ENCODE measurements at places on chromosomes 3 and 15.

DNA sequence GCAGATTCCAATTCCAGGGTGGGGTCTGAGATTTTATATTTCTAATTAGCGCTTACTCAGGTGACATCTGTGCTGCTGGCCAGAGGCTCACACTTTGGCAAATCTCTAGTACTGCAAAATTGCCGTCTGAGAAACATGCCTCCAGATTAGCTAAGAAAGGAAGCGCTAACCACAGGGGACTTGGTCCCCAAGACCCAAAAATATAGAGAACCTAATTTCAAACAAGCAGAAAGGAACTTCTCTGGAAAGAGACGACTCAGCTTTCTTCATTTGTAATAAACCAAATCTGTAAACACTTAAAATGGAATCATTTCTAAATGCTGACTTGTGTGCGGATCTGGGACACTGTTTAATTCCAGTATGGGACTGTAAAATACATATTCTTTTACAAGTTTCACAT is 55.7 kb downstream of the B3GNT5 start:
- no peak for DNase-seq

DNA sequence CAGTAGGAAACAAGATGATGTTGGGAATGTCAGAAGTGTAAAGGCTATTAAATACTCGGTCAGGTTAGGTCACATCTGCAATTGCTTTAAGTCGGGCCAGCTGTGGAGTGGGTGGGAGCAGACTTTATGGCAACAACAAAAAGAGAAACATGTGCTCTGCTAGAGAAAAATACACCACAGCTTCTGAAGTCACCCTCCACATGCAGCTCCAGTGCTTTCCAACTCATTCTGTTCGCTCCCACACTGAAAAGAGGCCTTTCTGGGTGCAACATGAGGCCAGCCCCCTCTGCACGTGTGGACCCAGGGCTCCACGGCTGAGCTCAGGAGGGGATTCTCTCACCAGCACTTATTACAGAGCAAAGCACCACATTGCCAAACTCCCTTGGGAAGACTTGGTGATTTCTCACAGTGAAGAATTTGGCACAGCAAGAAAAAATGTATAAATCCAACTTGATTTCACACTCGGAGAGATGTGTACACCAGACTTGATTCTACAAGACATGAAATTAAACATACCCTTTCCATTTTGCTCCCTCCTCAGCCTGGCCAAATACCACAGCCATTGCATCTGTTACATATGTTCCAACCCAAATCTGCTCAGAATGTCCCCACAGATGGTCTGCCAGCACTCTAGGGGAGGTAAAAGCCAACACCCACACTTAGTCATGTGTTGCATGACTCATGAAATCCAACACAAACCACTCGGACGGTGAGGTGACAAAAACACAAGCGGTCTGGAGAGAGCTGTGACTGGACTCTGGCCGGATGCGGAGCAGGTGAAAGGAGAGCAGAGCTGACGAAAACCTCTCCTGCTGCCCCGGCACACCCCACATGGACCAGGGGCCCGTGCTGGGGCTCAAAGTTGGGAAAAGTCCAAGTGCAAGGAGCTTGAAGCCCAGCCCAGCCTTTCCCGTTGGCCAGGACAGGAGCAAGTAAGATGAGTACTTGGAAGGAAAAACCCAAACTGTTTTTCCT is 74.6 kb downstream of the ITGB5 start:
- no peak for DNase-seq

DNA sequence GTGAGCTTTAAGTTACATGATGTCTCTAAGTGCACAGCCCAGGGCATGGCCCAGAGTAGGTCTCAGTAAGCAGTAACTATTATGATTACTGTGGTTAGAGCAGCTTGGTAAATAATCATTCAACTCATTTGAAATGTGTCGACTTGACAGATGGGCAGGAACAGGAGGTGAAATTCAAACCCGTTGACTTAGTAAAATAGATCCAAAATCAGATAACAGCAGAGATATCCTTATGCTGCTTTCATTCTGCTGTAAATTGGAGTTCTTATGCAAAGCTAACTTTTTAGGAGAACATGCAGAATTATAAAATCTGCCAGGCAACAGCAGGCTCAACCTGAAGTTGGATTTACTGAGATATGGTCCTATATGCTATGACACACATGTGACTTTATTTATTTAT is 118.7 kb upstream of the KLHL25 start:
- DNase-seq: no peak

GRCh38 chr3:176839901-176840300 is 357.4 kb downstream of the TBL1XR1 start:
- DNase-seq: no peak

DNA sequence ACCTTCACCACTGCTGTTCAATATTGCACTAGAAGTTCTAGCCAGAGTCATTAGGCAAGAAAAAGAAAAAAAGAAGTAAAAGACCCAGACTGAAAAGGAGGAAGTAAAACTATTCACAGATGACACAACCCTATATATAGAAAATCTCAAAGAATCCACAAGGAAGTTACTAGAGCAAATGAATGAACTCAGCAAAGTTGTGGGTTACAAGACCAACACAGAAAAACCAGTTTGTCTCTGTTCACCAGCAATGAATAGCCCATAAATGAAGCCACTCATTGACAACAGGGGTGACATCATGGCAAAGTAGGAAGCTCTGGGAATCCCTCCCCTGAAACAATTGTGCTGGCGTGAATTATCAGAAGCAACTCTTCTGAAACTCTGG is 4.6 kb downstream of the CFAP100 start:
- no peak for DNase-seq

DNA sequence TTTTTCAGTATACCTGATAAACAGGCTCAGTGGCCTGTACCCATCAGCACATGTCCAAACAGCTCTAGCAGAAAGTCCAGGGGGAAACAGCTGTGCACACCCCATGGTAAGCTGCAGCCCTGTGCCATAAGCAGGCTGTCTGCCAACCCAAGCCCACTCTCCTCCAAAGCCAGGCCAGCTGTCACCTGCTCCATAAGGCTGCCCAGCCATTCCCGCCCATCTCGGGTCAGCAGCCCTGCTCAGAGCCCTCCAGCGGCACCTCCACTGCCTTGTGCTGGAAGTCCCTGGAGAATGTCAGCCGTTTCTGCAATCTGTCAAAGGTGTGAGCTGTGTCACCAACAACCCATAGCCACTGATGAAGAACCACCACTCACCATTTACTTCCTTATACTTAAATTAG is 82.0 kb downstream of the NTRK3 start:
- DNase-seq: no peak

- DNase-seq: no peak
These were observed 435.0 kb downstream of the MECOM start for GRCh38 chr3:169228522-169228921.

- peak; percentile 42 for DNase-seq
These were observed 674 bp downstream of the MSL2 start for GRCh38 chr3:136195258-136196063.

GRCh38 chr3:170759511-170760173 is 110.4 kb downstream of the RPL22L1 start:
- no peak for DNase-seq

All from stimulated activated CD8-positive, alpha-beta memory T cell treated with anti-CD3 and anti-CD28 coated beads, Interleukin-15, amount 100 ng/mL, for 1 hour (primary cell).